Endothelial cell of umbilical vein (primary cell): ENCODE measurements at places on chromosomes 6 and 20. TPM values are rescaled to one million over a fixed set of nuclear protein-coding genes. Genes with fewer than 3 reads are reported as not detected.
A peak's percentile ranks its signal among the peaks of the same experiment; 100 is the strongest.

The KCNK15 gene
- total RNA-seq: not detected in 2 replicates

The HSPA1B gene
- 49.3 and 54.0 TPM in 2 replicates for total RNA-seq

The MMP24OS gene
- total RNA-seq: 52.8 and 55.6 TPM in 2 replicates

- DNase-seq: no peak
Measured at GRCh38 chr20:32580970-32581838, 3.9 kb downstream of the NOL4L start.

DNA sequence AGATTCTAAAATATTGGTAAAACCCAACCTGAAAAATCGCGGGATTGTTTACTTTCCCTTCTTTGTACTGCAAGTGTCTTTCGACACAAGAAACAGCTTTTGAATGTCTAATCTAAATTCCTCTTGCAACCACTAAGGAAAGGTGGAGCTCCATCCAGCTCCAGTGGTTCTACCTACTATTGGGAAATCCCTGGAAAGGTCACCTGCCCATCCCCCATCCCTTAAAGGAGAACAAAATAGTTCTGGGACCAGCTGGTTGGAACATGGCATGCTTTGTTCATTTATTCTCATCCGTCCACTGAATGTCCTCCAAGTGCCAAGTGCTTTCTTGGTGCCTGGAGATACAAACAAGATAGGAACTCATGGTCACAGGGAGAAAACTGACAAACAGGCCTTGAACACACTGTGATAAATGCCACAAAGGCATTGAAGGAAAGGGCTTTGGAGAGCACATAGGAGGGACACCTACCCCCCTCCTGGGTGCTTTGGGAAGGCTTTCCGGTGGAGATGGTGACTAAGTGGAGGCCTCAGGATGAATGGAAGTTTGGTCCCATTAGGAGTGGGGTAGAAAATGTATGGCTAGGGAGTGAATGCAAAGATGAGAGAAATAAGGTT is 2.3 kb upstream of the CITED2 start:
- DNase-seq: peak; percentile 6
